ENCODE measurements at places on chromosomes 1 and 21.

DNA sequence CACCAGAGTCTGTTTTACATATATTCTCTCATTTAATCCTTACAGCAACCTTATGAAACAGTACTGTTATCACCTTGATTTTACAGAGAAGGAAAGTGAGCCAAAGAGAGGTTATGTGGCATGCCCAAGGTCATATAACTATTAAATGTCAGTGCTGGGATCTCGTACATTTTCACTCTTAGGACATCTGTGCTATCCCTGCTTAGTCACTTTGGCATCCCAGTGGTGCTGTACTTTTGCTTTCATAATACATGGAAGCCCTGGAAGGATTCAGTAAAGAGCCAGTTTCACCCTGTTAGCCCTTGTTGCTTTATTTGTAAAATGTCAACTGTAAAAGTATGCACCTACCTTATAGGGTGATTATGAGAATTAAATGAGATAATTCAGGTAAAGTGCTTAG lies 104.4 kb downstream of the NFIA start:
- DNase-seq: no peak

- no peak for DNase-seq
Measured at GRCh38 chr1:34101151-34101550, 63.9 kb downstream of the CSMD2 start.

GRCh38 chr1:27961646-27962221 lies 2.0 kb downstream of the XKR8 start:
- no peak for DNase-seq

GRCh38 chr21:40689840-40690360 lies 157.1 kb downstream of the DSCAM start:
- no peak for DNase-seq
